ENCODE measurements at places on chromosomes 3 and 15.

DNA sequence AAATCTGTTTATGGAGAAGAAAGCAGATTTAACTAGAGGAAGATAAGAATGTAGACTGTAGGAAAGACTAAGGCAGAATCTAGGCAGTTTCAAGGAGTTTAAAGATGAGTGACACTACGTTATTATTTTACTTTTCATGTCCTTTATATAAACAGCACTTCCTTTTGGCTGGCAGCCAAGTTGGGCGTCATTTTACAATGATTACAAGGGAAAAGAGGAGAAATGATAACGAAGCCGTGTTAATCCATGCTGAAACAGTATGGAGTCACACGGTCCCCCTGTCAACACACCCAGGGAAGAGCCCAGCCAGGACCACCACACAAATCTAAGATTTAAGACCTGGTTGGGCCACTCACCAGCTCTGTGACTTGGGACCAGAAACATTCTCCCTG, 83.7 kb upstream of the NEO1 start:
- DNase-seq, result no peak

- no peak for DNase-seq
Measured at GRCh38 chr3:38487323-38487722, 8.8 kb upstream of the EXOG start.

DNA sequence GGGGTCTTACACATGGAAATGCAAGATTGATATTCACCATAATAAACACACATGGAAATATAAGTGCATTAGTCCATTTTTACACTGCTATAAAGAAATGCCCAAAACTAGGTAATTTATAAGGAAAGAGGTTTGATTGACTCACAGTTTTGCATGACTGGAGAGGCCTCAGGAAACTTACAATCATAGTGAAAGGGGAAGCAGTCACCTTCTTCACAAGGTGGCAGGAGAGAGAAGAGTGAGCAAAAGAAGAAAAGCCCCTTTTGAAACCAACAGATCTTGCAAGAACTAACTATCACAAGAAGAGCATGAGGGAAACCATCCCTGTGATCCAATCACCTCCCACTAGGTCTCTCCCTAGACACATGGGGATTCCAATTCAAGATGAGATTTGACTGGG, 111.7 kb upstream of the TP63 start:
- no peak for DNase-seq

DNA sequence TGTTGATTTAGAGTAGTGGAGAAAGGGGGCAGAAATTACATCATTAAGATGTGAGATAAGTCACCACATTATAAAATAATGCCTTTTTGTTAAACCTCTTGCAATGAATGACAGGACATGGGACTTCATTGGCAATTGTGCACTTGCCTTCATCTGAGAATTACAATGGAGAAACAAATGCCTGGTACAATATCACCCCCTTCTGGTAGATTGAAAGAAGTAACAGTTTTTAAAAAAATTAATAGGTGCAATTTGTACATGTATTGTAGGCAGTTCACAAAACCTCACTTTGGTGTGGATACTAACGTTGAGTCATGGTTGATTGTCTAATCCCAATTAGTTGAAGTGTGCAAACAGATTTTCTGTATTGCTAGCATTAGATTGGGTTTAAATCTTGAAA, 4.6 kb upstream of the P2RY14 start:
- no peak for DNase-seq

GRCh38 chr15:97087006-97087741, 756.7 kb downstream of the NR2F2 start:
- no peak for DNase-seq

DNA sequence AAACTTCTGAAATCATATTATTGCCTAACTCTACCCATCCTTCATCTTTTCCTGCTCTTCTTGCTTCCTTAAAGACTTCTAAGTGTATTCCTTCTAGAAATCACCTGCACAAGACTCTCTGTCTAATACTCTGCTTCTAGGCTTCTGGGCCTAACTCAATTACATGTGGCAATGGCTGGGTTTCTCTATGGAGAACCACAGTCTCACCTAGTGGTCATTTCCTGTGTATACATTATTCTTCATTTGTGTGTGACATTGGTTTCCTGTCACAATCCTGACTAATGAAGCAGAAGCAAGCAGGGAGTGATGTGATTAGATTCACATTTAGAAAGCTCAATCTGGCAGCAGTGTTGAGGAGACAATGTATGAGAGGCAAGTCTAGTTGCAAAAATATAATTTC, 16.9 kb upstream of the CLDN1 start:
- DNase-seq, result no peak

DNA sequence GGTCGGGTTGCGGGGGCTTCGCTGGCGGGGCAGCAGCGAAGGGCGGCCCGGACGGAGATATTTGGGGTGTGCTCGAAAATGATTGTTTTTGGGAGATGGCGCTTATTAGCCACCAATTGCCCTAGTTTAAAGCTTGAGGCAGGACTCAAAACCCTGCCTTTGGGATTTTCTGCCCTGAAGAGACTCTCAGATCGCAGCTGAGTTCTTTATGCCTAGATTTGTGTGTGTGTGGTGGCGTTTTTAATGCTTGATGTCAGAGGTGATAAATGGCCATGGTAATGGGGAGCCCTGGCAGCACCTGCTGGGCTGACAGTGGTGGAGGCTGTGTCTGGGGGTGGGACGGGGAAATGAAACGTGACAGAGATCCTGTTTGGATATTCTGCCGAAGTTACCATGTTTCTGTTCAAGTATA, 604 bp downstream of the KCTD6 start:
- DNase-seq, result peak; percentile 27

- no peak for DNase-seq
Measured at GRCh38 chr3:52469001-52469400, 13.6 kb downstream of the NISCH start.

DNA sequence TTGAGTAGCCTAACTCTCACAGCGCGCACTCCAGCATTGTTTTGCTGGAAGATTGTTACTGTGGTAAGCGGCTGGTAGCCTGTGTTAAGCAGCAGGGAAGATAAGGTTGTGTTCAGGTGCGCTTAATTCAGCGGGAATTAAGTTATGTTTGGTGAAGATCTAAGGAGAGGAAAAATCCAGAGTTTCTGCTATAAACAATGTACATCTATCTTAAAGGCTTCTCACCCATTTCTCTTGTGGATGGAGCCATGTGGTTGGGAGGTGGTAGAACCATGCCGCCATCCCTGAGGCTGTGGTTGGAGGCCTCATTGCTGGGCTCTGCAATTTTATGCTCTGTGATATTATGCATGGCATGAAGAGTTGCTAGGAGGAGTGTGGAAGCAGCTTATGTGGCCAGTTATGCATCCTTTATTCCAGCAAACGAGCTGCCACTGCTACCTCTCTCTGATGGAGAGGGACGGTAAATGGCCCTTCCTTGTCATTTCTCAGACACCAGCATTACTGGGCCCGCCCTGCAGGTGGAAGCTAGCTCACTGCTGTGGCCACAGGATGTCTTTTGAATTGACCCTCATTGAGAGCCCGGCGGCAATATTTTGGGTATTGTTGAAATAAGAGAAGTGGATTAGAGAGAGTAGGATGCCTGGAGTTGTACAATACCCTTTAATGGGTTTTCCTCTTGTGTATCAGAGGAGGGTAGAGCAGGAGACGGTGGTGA, 1.3 kb downstream of the MINAR1 start:
- DNase-seq, result no peak

DNA sequence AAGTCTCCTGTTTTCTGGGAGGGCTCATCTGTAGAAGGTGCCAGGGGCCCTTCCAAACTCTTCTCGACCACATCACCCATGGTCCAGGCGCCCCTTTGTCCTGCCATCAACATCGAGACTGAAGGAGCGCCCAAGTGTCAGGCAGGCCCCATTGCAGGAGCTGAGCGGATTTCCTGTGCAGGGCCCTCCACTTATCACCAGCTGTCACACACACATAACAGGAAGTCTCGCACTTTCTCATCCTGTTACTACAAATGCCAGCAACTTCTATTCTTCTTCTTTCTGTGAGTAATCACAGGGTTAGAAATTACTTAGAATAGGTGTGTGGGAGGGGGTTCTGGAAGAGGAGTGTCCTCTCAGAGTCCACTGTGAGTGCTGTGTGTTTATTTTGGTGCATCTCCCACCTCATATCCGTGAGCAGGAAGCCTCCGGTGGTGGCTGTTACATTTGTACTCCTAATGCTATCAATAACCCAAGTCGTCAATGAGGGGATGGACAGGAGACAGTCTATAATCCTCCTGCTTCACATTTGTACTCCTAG, at the start of gene KLHL6:
TSS of gene KLHL6 (minus strand) at position 166 of the 541 bp plus-strand sequence. CDS start at position 113, 53 bp downstream.
- peak; percentile 78 for DNase-seq

DNA sequence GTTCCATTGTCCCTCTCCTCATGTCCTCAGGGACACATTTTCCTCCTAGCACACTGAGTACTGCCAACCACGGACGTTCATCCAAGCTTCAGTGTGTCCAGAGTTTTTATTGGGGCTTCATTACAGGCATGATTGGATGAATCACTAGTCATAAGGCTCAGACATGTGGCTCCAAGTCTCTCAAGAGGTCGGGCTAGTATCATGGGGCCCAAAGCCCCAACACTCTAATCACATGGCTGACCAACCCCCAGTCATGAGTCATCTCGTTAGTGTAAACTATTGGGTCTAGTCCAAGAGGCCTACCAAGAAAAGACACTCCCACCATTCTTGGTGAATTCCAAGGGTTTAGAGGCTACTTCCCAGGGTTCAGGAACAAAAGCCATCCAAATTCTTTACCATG, 4.4 kb downstream of the TERC start:
- no peak for DNase-seq

DNA sequence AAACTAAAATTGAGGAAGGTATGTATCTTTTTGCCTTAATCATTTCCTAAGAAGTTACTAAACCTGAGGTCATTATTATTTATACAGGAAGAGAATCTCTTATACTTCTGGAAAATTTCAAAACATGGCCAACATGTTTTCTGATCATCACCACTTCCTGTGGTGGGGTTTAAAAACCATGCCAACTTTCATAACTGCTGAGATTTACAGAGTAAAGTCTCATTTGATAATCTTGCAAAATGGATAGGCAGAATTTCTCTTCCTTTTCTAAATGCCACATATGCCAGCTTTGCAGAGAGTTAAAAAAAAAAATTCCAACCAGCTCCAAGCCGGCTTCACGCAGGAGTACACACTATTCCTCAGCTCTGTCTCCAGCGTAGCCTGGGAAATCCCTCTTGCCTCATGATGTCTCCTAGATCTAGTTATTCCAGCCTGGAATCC, 124.3 kb upstream of the SPRED1 start:
- DNase-seq, result no peak

- no peak for DNase-seq
Measured at GRCh38 chr3:170513642-170514041, 72.2 kb downstream of the SLC7A14 start.

- DNase-seq, result no peak
Measured at GRCh38 chr3:158617982-158618875, 26.1 kb upstream of the GFM1 start.

DNA sequence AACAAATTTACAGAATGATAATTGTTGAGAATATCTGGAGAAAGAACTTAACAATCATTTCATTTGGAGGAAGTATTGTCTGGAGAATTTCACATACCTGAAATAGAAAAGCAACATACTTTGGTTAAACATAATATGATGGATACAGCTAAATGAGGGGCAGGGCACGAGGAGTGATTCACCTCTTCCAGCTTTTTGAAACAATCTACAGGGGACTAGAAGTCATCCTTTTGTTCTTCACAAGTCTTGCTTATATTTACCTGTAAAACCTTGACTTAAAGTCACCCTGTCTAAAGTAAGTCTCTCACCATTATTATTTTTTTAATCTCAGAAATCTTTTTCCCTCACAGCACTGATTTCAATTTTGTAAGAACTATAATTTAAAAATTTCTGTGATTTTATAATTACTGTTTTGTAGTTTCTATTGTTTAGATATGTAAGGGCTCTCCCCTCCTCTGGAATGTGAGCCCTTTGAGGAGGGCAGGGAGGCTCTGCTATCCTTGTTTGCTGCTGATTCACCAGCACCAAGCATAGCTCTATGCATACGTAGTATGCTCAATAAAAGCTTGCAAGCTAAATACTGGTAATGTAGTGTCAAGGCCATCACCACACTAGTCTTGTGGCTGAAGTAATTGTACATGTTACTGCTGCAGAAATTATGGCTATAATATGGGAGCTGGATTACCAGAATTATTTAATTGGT, 193.9 kb upstream of the THRB start:
- no peak for DNase-seq

DNA sequence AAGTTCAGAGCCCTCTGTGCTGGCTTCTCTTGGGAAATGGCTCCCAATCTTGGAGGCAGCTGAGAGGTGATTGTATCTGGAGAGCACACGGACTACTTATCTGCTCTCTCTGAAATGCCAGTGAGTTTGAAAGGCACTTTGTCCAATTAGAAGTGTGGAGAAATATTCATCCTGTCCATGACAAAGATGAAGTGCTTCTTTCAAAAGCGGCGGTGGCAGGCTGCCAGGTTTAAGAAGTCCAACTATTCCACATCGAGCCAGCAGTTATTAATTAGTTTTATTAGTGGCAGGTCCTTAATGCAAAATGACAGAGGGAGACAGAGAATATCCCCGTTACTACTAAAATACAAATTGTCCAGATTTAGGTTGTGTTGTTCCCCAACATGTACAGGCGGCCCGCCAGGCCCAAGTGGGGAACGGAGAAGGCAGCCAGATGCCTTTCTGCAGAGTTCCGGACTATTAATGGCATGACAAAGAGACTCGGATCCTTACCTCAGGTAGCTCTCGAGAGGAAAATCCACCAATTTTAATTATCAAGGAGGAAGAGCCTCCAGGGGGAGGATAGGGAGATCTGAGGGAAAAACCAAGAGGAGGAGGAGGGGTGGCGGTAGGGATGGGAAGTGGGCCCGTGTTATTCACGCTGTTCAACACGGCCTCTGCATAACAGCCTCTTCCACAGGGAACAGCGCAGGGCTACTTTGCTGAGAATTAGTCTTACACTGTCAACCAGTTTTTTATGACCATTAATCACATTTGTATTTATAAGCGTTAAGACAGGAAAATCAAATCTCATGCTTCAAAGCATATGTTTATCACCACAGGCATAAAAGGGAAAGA, 42.0 kb downstream of the RORA start:
- DNase-seq, result no peak

- DNase-seq, result no peak
Measured at GRCh38 chr3:49352890-49353421, 5.2 kb downstream of the GPX1 start.

DNA sequence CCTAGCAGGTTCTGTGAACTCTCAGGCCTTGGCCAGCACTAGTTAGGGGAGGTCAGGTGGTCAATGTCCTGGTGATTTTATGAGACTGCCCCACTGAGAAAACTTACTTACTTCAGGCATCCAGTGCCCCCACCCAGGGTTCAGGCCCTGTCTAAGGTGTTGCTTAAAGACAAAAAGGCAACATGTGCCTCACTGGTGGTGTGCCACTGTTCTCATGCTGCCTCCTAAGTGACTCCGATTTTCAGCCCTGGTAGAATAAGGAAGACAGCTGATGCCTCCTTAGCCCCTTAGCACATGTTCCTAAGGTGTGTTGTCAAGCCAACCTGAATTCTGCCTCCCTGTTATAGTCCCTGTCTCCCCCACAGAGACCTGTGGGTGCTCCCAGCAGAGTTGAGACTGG, 5.3 kb downstream of the RBM15B start:
- no peak for DNase-seq
